Left renal cortex interstitium (tissue), 4 donors: ENCODE measurements at places on chromosomes 3 and 15. TPM values are rescaled to one million over a fixed set of nuclear protein-coding genes. Genes with fewer than 3 reads are reported as not detected.

Gene MYH15
- 0.20 TPM for polyA plus RNA-seq

Gene C3orf62
- 8.6 TPM for polyA plus RNA-seq

Gene VPS8
- 45.6 TPM for polyA plus RNA-seq

Gene MYRIP
- 1.9 TPM for polyA plus RNA-seq

Gene OSTN
- polyA plus RNA-seq, result 42.6 TPM

DNA sequence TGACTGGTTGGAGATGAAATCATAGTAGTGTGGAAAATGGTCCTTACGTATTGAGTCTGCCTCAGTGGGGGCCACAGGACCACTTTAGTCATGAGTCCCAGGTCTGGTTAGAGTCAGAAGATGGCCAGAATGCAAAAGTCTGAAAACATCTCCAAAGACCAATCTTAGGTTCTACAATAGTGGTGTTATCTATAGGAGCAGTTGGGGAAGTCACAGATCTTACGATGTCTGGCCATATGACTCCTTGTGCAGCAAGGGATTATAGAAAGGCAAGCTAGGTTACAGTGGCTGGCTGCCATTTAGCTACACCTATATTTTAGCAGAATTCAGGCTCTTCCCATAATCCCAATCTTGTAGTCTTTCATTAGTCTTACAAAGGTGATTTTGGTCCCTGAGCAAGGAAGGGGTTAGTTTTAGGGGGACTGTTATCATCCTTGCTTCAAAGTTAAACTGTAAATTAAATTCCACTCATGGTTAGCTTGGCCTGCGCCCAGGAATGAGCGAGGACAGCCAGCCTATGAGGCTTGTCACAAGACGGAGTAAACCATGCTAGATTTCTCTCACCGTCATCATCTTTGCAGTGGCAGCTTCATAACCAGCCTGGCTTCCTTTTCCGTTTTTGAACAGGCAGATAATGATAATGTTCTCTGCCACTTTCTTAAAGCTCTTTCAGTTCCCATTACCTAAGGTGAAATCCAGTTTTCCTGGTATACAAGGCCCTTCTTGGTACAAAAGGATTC lies 134.1 kb downstream of the VPS8 start:
- DNase-seq, result no peak

- no peak for DNase-seq
These were observed 682 bp downstream of the ETFA start for GRCh38 chr15:76310475-76311099.

GRCh38 chr3:12869035-12869621 lies 27.8 kb upstream of the RPL32 start:
- DNase-seq, result no peak

DNA sequence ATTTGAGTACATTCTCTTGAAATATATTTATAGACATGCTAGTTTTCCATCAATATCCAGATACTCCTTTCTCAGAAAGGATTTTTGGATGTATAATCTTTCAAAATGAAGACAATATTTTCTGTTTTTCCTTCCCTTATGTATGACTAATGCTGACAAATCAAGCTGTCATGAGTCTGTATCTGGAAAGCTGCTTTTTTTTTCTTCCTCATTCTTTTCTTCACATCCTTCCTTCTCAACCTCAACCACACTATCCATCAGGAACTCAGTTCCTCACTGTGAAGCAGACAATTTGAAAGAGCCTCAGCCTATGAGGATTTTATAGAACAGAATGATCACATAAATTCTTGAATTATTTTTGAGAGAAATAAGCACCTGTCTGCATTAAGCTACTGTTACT lies 335.9 kb upstream of the EPHA6 start:
- DNase-seq, result no peak
